K562 (cell line): ENCODE measurements at places on chromosomes 1 and 21. TPM values are rescaled to one million over a fixed set of nuclear protein-coding genes. Genes with fewer than 3 reads are reported as not detected.

GRCh38 chr1:168246506-168246905, 20.7 kb downstream of the SFT2D2 start:
- no peaks in the 10 kb centered on the region for H3K27me3 ChIP-seq
- H3K27ac ChIP-seq = no peak overlapping the region
- H3K4me3 ChIP-seq = no peak overlapping the region
- peaks cover 63% of the 10 kb centered on the region for H3K36me3 ChIP-seq
- no peaks in the 10 kb centered on the region for H3K4me1 ChIP-seq
- DNase-seq = no peak

The TRIM45 gene
- total RNA-seq = 3.6 and 5.3 TPM in 2 replicates

DNA sequence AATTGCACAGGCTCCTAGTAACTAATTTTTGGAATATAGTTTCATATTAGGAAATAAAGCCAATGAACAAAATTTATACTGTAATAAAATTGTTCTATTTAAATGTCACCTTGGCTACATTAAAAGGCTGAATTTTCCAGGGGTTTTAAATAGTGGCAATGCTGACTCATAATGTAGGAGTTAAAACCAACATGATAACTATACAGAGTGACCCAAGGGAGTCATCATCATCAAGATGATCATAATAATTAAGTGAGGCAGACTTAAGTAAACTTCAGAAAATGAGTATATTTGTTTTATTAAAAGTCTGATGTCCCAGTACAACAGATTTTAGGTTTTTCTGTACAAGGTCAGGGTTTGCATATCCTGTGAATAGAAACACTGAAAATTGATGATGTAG, 183.4 kb downstream of the PLPPR4 start:
- DNase-seq = no peak
- H3K36me3 ChIP-seq = no peaks in the 10 kb centered on the region
- no peaks in the 10 kb centered on the region for H3K4me1 ChIP-seq

- DNase-seq = no peak
- H3K4me1 ChIP-seq = no peaks in the 10 kb centered on the region
- H3K27me3 ChIP-seq = no peaks in the 10 kb centered on the region
- H3K36me3 ChIP-seq = no peaks in the 10 kb centered on the region
Observed at GRCh38 chr1:195082183-195082582, 1526.1 kb downstream of the KCNT2 start.

The GSTM1 gene
- not detected in 2 replicates for total RNA-seq

- no peaks in the 10 kb centered on the region for H3K27me3 ChIP-seq
- DNase-seq = no peak
- H3K36me3 ChIP-seq = no peaks in the 10 kb centered on the region
- H3K4me3 ChIP-seq = no peak overlapping the region
- H3K27ac ChIP-seq = no peak overlapping the region
- H3K4me1 ChIP-seq = peaks cover 15% of the 10 kb centered on the region
Observed at GRCh38 chr1:221637641-221638041, 104.2 kb downstream of the DUSP10 start.

GRCh38 chr1:26945728-26946127, 14.5 kb downstream of the KDF1 start:
- peaks cover 11% of the 10 kb centered on the region for H3K4me1 ChIP-seq
- H3K4me3 ChIP-seq = no peak overlapping the region
- H3K36me3 ChIP-seq = peaks cover 61% of the 10 kb centered on the region
- H3K27ac ChIP-seq = no peak overlapping the region

DNA sequence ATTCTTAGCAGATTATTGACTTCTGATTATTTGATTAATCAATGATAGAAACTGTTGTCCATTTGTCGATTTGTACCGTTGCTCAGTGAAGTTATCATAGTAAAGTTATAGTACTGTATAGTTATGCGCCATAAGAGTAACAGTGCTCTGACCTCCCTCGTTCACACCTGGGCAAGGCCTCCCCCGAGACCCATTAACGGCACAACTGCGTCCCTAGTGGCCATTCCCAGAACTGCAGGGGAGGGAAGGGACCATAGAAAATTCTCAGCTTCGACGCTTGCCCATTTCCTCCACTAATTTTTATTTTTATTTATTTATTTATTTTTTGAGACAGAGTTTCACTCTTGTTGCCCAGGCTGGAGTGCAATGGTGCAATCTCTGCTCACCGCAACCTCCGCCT, 334.4 kb downstream of the DSCAM start:
- H3K27ac ChIP-seq = no peak overlapping the region
- no peak overlapping the region for H3K4me3 ChIP-seq
- no peaks in the 10 kb centered on the region for H3K4me1 ChIP-seq
- DNase-seq = peak; percentile 51

The FCGR3B gene
- total RNA-seq = 0.11 and 0.49 TPM in 2 replicates

The SPRR2B gene
- total RNA-seq = not detected in 2 replicates

The TATDN3 gene
- total RNA-seq = 24.5 and 28.2 TPM in 2 replicates

The CELSR2 gene
- total RNA-seq = 19.1 and 21.9 TPM in 2 replicates

The MNDA gene
- not detected in 2 replicates for total RNA-seq

DNA sequence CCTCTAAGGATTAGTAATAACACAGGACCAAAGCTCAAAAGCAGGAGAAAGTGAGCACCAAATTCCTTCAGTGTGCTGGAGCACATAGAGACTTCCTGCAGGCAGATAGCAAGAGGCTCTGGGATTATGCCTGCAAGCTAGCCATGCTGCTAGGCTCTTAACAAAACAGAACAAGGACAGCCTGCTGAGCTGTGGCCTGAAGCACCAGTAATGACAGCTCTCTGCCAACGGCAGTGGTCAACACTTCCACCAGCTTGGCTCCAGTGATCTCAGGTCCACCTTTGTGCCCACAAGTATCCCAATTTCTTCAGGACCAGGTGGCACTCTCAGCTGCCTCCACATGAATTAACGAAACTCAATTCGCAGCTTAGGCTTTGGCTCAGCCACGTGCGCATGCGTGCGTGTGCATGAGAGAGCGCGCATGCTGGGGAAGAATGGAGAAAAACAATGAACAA, 64.2 kb downstream of the SLC45A1 start:
- no peaks in the 10 kb centered on the region for H3K27me3 ChIP-seq
- no peak overlapping the region for H3K4me3 ChIP-seq
- no peaks in the 10 kb centered on the region for H3K4me1 ChIP-seq
- H3K27ac ChIP-seq = no peak overlapping the region
- DNase-seq = no peak

GRCh38 chr21:44965251-44966022, 25.6 kb downstream of the SLX9 start:
- H3K4me1 ChIP-seq = peaks cover 5% of the 10 kb centered on the region; the same call in 2 of the 3 replicates
- no peak overlapping the region for H3K4me3 ChIP-seq
- no peaks in the 10 kb centered on the region for H3K27me3 ChIP-seq
- DNase-seq = no peak

DNA sequence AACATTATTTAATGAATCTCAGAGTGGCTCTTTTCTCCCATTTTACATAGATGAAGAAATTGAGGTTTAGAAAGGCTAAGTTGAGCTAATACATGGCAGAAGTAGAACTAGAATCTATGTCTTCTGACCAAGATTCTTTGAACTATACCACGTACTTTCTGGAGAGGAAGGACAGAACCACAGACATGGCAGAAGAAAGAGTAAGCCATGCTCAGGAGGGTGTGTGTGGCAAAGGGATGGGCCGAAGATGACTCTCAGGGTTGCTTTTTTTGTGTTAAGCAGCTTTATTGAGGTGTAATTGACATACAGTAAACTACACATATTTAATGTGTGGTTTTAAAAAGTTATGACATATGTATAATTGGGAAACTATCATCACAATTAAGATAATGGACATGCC, 69.5 kb downstream of the PEX14 start:
- peaks cover 27% of the 10 kb centered on the region; the same call in 2 of the 3 replicates for H3K36me3 ChIP-seq
- no peak overlapping the region for H3K27ac ChIP-seq
- no peak overlapping the region for H3K4me3 ChIP-seq

The KCNJ15 gene
- total RNA-seq = 0.69 and 2.5 TPM in 2 replicates

The PKP1 gene
- total RNA-seq = not detected in 2 replicates

DNA sequence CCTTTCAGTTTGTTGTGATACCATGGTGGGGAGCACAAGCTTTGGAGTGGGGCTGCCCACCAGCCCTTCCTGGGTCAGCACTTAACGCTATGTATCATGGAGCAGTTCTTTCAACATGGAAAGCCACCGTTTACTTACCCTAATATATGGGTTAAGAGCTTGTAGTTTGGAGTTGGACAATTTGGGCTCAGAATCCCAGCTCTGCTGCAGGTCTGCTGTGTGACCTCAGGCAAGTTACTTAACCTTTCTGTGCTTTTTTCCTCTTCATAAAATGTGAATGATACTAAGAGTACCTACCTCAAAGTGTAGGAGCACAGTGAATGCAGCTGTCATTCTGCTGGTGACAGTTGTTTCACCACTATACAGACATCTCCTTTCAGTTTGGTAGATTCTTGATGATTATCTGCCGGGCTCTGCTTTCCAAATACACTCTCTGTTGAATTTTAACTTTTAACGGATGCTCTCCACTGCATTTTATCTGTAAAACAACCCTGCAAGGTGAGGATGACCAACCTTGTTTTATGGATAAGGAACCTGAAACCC, 23.8 kb downstream of the ALPL start:
- H3K27ac ChIP-seq = no peak overlapping the region
- no peak overlapping the region for H3K4me3 ChIP-seq
- no peaks in the 10 kb centered on the region for H3K36me3 ChIP-seq
- DNase-seq = no peak
- no peaks in the 10 kb centered on the region; the same call in 2 of the 3 replicates for H3K4me1 ChIP-seq
- H3K27me3 ChIP-seq = peaks cover 38% of the 10 kb centered on the region

GRCh38 chr1:167165948-167166689, 54.6 kb upstream of the POU2F1 start:
- H3K27ac ChIP-seq = no peak overlapping the region
- H3K36me3 ChIP-seq = no peaks in the 10 kb centered on the region
- no peaks in the 10 kb centered on the region for H3K4me1 ChIP-seq
- H3K27me3 ChIP-seq = peaks cover 17% of the 10 kb centered on the region
- H3K4me3 ChIP-seq = no peak overlapping the region

The CCNL2 gene
- total RNA-seq = 141 and 167 TPM in 2 replicates

GRCh38 chr1:34018285-34018684, 146.7 kb downstream of the CSMD2 start:
- DNase-seq = no peak
- no peaks in the 10 kb centered on the region for H3K27me3 ChIP-seq
- no peak overlapping the region for H3K27ac ChIP-seq
- H3K4me3 ChIP-seq = no peak overlapping the region
- H3K36me3 ChIP-seq = no peaks in the 10 kb centered on the region
- no peaks in the 10 kb centered on the region for H3K4me1 ChIP-seq

DNA sequence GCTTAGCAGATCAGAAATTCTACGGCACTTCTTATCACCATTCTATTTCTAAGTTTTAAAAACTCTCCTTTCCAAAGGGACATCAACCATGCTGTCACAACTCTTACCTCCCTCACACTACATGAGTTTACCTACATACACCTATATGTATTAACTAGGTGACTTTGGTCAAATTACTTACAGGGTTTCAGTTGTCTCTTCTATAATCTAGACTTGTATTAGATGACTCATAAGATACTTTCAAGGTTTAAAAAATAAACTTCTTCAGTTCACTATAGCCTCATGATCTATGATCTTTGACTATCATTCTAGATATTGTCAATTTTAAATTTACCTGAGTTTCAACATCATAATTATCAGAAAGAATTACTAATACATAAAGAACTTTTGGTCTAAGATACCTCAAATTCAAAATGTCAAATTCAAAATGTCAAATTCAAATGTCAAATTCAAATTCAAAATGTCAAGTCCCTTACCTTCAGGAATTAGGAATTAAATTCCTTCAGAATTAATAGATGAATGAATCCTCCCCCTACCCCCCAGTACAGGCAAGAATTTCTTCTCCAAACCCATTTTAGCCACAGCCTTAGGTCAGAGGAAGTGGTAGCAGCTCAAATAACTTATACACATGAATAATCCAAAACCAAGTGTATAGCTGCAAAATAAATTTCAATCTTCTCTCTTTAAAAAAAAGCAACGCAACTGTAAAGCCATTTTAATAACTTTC, 31.1 kb downstream of the OTUD7B start:
- no peaks in the 10 kb centered on the region for H3K27me3 ChIP-seq
- H3K27ac ChIP-seq = no peak overlapping the region
- no peak overlapping the region for H3K4me3 ChIP-seq
